ENCODE measurements at places on chromosomes 1 and 21.
A peak's percentile ranks its signal among the peaks of the same experiment; 100 is the strongest.

DNA sequence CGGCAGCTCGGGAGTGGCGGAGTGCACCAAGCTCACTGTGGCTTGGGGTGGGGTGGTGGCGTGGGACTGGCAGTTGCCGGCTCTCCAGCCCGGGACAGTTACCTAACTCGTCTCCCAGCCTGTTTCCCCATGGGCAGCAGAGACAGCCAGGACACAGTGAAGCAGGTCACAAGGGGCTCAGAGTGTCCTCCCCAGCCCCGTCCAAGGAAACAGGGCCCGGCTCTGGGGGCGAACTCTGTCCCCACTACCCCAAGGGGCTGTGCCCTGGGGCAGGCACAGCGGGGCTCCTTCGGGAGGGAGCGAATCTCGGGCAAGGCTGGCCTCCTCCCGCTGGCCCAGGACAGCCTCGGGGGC, 759 bp downstream of the GPR157 start:
- DNase-seq = peak; percentile 53

DNA sequence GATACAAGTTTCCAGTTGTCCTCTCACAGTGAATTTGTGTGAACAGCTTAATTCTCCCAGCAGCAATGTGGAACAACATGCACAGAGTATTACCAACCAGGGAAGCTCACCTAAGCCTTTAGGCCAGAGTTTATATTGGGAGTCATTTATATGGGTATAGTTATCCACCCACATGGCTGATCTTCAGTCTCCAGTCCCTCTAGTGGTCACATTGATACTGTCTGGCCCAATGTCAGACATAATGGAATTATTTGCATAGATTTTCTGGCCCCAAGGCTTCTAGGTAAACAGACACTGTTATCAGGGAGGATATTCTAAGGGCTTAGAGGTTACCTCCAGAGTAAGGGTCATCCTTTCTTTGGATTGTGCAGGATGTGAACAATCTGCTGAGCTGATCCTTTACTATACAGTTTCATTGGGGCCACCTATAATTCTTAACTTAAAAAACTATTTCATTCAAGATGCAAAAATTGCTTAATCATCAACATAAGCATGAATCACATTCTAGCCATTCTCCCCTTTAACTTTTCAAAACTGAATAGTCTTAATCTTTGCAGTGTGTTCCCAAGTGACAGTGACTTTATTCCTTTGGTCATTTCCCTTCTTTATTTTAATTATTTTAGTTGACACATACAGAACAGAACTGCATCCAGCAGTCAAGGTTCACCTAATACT, 210.9 kb downstream of the LTN1 start:
- peak; percentile 27 for DNase-seq

DNA sequence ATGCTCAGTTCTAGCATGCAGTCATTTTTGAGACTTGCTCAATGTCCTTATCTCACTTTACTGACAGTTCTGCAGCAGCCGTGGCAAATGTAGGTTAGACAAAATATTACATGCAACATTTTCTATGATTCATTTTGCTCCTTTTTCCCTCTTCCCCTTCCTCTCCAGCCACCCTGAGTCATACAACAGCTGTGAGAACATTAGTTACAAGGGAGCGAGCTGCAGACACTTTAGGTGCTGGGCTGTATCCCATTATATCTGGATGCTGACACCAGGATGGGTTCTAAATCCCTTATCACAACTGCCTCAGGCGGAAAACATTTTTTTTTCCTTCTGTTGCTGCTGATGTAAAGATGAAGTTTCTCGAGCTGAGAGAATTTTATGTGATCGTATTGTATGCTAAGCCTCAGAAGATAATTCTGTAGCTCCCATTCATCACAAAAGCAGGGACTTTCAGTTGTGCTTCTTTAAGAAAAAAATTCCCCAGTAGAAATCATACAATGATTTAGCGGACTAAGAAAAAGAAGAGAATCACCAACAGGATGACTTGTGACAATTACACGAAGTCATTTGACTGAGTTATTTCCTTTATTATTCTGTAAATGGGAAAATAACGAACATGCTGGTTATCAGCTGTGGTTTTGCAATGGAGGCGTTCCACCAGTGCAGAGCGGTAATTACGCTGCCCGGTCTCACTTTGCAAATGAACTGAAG, 345.0 kb downstream of the DISC1 start:
- peak; percentile 22 for DNase-seq

DNA sequence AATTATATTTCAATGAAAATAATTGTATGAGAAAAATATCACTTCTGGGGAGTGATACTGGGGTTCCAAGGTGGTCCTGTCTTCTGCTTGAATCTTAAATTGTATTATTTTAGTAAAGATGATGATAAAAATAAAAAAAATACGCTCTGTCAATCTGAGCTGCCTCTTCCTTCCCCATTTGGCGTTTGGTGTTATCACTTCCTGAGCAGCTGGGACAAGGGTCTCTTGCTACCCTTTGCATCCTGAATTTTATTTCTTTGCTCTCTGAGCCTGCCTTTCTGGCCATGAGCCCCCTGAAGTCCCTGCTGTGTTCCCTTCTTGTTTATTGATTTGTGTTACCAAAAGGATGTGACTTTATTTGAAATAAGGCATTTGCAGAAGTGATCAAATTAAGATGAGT, 111.0 kb downstream of the KCNJ6 start:
- DNase-seq = no peak

GRCh38 chr1:206442101-206442500, 28.2 kb upstream of the IKBKE start:
- peak; percentile 71 for DNase-seq

- DNase-seq = no peak
Observed at GRCh38 chr1:37671261-37671660, 21.1 kb upstream of the CDCA8 start.

- DNase-seq = no peak
Observed at GRCh38 chr1:223653015-223653414, 12.5 kb downstream of the CAPN8 start.

DNA sequence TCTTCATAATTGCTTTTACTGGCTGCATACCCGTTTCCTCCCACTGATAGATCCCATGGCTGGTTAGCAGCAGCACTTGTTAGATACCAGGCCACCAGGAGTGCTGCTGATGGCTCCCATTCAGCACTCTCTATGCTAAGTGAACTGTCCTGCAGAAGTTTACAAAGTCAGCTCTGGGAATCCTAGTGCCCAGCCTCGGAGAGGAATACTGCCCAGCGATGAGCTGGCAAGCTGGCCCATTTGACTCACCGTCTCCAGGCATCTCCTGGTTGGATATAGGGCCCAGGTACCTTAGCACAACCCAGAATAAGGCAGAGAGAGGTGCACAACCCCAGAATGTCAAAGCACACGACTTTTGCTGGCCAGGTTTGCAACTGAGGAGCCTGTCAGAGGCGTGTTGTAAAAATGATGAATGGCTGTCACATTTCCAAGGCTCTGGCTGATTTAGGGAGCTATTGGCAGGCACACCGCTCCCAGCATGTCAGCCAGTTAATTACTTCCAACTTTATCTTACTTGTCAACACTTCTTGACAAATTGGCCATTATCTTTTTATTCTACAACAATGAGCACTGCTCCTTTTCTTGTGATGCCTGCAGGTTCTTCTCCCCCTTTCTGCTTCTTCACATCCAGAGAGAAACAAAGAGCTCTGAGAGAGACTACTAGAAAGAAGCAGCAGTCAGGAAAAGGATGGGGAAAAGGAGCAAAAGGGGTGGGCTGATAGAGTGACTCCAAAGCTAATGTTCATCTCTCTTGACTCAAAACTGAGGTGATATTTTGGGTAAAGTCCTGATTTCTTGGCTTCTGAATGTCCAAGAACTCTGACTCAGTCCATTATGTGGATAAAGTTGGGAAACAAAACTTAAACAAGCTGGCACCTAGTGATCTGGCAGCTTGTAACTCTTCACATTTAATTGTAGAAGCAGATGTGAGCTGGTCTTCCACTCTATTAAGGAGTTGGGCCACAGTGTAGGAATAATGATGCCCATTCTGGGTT, 10.8 kb upstream of the ANGPTL7 start:
- DNase-seq = peak; percentile 24

DNA sequence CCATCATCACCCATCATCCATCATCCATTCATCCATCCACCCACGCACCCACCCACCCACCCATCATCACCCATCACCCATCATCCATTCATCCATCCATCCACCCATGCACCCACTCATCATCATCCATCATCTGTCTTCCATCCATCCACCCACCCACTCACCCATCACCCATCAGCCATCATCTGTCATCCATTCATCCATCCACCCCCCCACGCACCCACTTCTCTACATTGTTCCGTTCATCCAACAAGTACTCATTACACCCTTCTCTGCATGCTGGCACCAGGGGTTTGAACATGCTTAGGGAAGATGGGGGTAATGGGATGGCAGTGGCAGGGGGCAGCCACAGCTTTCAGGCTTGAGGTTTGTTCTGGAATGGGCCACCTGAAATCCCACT, 82.1 kb downstream of the ADARB1 start:
- no peak for DNase-seq

DNA sequence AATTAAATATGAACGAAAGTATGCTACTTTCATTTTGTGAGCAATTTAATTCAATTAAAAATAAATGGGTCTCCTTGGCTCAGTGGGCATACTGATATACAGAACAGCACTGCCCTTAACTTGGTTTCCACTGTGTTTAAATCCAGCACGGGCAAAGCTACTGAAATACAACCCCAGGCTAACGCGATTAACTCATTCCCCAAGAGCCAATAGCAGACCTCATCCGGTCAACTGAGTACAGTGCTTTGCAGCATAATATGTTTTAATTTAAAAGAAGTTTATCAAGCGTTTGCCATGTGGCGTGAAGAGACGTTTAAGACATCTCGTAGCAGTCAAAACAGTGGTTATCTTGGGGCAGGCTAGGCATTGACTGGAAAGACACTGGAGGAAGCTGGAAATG, 118.6 kb downstream of the PROX1 start:
- no peak for DNase-seq

GRCh38 chr1:228898582-228898992, 163.3 kb downstream of the RHOU start:
- no peak for DNase-seq

GRCh38 chr1:212455803-212456528, 23.2 kb downstream of the NENF start:
- peak; percentile 89 for DNase-seq

GRCh38 chr1:40711465-40712404, 20.2 kb downstream of the NFYC start:
- peak; percentile 16 for DNase-seq

- DNase-seq = no peak
Observed at GRCh38 chr1:11691302-11691914, at the start of gene DRAXIN. Gene DRAXIN (plus strand): TSS chr1:11691710. CDS start chr1:11706259, 14,549 bp downstream.

DNA sequence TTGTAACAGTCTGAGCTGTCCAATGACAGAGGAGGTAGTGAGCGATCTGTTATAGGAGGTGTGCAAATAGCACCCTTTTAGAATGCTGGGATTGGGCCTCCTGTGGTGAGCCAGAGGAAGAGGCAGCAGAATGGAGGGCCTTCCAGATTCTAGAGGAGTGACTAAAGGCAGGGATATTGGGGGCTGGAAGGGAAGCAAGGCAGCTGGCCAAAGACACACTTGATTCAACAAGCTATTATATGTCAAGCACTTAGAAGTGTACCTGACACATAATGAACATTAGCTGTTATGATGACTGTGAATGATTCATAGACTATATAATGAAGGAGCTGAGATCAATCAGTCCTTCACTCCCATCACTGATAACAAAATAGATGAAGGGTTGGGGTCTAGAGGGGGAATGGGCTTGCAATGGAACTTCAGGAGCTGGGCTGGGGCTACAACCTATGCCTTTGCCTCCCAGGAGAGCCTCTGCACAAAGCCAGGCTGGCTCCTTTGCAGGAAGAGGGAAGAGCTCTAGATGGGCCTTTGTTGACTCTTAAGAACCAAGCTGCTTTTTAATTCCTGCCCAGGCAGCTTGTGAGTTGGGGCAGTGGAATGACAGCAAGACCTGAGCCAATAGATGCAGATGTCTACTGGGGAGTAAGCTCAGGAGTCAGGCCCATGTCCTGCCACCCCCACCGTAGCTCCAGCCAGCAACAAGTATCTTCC, 2.3 kb upstream of the MKNK1 start:
- no peak for DNase-seq

- peak; percentile 49 for DNase-seq
Observed at GRCh38 chr1:15618655-15619525, 1.6 kb downstream of the DDI2 start.

DNA sequence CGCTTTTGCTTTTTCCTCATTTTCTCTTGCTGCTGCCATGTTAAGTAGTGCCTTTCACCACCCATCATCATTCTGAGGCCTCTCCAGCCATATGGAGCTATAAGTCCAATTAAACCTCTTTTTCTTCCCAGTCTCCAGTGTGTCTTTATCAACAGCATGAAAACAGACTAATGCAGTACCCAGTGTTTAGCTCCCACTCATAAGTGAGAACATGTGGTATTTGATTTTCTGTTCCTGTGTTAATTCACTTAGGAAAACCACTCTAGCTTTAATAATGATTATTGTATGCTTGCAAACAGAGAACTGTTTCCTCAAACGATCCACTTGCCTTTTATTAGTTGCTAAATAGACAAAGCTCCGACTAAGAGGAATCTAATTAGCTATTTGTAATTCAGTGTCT, 43.3 kb downstream of the IL23R start:
- no peak for DNase-seq

GRCh38 chr1:197149340-197149739, 2.9 kb upstream of the ASPM start:
- DNase-seq = no peak

DNA sequence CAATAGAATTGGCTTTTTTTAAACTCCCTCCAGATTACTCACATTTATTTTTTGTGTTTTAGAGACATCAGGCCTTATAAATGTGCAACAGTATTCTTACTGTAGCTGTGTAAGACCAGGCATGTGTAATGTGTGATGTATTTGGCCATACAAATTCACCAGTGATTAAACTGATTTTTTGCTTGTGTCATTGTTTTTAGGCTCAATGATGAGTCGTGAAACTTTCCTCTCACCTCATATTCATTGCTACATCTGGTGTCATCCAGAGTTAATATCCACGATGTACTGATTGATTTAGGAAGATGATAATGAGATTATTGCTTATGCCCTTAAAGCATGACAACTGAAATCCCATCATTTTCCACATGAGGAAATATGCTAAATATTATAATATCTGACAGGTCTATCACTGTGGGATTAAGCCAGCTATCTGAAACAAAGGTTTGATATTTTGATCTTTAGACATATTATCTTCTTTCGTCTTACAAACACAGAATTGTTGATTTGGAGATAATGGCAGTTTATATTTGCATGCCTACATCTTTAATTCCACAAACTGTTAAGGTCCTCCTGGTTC, 487.9 kb downstream of the PTBP2 start:
- no peak for DNase-seq

DNA sequence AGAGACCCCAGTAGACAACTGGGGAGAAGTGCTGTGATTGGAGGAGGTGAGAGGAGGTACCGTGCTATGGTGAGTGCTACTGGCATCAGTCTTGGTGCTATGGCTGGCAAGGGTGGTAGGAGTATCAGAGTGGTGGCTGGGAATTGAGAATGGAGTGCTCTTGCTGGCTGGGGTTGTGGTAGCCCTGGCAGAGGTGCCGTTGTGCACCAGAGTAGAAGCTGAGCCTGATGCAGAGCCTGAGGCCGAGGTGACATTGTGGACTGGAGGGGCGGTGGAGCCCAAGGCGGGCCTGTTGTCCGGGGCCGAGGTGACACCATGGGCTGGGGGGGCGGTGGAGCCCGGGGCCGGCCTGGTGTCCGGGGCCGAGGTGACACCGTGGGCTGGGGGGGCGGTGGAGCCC, 14.6 kb downstream of the TRIM46 start:
- no peak for DNase-seq
